ENCODE measurements at places on chromosomes 3 and 15. TPM values are rescaled to one million over a fixed set of nuclear protein-coding genes. Genes with fewer than 3 reads are reported as not detected.

- DNase-seq: no peak
Measured at GRCh38 chr3:159850481-159850880, 138.2 kb upstream of the IL12A start.

- peak; percentile 49 for DNase-seq
Measured at GRCh38 chr15:79028411-79028964, 62.1 kb downstream of the RASGRF1 start.

The RAP2B gene
- 28.1 TPM for total RNA-seq

DNA sequence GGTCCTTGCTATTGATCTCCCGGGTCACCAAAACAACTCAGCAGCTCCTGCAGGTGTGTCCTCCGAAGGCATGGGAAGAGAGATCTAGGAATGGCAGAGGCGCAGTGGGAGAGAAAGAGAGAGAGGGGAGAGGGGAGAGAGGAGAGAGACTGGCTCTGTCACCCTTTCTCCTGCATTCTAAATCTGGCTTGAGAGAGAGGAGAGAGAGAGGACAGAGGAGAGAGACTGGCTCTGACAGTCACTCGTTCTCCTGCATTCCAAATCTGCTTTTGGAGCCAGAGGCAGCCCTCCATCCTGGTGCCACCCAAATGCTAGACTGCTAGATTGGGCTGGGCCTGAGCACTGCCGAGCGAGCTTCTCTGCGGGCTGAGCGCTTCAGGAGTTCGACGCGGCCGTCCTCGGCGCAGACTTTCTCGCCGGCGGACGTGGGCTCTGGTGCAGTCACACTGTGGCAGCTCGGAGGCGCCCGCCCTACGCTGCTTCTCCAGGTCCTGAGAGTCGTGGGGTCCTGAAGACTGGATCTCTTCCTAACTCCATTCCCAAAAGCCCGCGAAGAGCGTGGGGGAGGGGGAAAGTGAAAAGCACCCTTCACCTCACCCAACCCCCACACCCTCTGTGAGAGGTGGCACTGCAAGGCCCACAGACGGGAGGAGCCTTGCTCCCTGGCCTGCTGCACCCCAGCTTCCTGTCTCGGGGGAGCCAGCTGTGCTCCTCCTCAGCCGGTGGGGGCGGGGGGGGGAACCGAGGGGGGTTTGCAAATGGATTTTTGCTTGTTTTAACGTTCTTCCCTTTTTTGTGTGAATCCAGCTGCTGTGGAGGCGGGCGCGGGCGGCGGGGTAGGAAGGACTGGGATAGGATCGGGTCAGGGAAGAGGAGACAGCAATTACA is 222.3 kb downstream of the MEIS2 start:
- no peak for DNase-seq

GRCh38 chr15:89495638-89496145 is 691 bp downstream of the RHCG start:
- no peak for DNase-seq

GRCh38 chr3:172190980-172191379 is 151.6 kb downstream of the FNDC3B start:
- DNase-seq: no peak

DNA sequence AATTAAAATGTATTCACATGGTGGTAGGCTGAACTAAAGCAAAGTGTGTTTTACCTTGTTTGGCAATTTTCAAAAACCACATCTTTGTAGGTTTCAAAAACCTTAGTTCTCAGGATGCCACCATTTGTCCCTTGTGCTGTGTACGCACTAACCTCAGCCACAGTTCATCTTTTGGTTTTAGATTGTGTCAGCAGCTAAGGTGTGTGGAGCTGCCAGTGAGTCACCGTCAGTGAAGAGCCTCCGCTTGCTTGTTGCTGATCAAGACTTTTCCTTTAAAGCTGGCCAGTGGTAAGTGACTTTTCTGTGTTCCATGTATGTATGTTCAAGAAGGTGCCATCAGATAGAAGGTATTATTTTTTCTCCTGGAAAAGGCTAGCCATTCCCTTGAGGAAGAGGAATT is 21.1 kb downstream of the OXNAD1 start:
- DNase-seq: no peak

GRCh38 chr15:101307048-101307896 is 12.2 kb upstream of the SNRPA1 start:
- no peak for DNase-seq

The SLC9C1 gene
- total RNA-seq: 1.9 TPM

GRCh38 chr15:85049805-85050204 is 68.1 kb downstream of the PDE8A start:
- DNase-seq: no peak

DNA sequence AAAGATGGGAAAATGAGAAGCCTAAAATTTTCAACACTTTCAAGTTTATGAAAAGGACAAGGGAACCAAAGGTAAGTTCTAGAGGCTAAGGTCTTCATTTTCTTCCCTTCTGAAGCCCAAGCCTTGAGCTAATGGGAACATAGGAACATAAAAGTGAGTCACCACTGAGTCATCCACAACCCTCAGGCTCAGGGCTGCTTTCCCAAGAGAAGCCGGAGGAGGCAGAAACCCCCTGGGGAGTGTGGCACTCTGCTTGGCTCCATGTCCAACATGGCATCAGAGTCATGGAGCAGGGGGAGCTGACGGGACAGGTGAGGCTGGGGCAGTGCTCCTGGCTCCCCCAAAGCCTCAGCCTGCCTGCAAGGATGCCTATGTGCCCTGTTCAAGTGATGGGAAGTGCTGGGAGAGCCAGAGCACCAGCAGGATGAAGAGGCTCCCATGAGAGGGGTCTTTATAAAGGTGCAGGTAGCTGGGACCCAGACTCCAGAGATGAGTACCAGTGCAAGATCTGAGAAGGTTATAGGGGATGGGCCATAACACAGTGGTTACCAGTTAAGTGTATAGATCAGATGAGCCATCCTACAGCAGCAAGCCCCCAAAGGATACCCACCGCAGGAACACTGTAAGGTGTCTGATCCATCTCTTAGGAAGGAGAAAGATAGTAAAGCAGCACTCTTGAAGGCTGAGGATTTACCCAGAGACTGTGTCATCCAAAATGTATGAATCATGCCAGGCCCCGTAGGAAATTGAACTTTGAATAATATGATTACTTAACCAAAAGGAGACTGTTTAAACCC is 31.8 kb upstream of the RYR3 start:
- no peak for DNase-seq

Measured in omental fat pad (tissue), 4 donors.